ENCODE measurements at places on chromosomes 6 and 20. TPM values are rescaled to one million over a fixed set of nuclear protein-coding genes. Genes with fewer than 3 reads are reported as not detected.

DNA sequence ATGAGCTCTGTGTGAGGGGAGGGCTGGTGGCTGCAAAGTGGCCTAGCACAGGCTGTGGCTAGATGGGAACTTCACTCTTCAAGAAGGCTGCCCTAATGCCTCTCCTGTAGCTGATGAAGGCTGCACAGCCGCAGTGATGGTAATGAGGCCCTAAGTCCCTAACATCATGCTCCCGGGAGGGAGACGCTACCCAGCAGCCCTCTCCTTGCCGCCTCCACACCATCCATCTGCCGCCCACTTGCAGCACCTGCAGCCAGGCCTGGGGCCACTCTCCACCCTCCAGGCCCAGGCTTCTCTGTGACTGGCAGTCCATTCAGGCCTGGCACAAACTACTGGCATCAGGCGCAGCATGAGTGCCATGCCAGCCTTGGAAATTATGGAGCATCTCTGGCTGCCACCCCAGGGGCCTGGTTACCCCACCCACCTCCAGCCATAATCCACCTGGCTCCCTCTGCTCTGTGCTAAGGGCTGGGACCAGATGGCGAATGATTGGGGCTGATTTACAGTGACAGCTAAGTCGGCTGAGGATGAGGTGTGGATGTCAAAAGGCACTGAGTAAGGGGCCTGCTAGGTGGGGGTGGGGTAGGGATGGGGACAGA is 284.2 kb downstream of the LRFN2 start:
- DNase-seq: no peak

GRCh38 chr6:12950976-12951375 is 234.4 kb downstream of the PHACTR1 start:
- no peak for DNase-seq

The MYMX gene
- not detected for total RNA-seq

The SAPCD1 gene
- total RNA-seq: not detected

DNA sequence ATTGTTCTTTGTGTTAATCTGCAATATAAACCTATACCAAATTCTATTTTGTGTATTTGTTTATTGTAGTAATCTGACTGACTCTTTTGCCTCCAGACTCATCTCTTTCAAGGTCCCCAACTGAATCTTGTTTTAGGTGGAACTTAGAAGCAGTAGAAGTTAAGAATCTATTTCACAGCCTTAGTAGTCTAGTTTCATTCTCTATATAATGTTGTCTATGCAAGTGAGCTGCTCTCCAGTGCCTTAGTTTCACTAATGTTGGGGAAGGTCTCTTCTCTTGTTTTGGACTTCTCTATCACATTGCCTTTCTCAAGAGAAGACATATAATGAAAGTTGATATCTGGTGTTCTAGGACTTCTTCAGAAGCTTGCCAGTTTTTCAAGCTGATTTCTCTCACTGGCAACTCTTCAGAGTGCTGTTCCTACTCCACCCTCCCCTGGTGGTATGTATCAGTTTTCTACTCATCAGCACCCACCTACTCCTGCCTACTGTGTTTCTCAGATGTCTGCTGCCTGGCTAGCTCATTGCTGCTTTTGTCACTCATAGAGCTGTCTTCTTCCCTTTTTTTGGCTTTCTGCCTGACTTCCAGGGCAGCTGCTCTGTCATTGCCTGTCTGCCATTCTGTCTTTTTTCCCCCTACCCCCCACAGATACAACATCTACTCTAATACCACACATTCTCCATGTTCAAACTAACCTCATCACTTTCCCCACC is 82.1 kb downstream of the PTPRA start:
- DNase-seq: no peak

DNA sequence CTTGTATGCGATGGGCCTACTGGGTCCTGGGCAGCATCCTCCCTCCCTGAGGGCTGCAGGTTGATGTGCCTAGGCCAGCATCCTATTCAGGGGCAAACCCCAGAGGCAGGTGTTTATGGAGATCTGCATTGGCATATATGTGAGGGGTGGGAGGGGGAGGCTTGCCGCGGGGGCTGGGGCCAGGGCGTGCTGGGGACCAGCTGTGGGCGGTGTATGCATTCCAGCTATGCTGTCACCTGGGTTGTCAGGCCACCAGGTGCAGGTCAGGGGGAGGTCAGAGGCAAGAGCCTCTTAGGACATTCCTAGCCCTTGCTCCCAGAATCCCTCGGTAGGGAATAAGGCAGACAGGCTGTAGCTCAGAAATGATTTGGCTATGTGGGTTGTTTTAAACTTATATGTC is 11.9 kb downstream of the FOXA2 start:
- no peak for DNase-seq

GRCh38 chr6:142926494-142927270 is 18.3 kb downstream of the HIVEP2 start:
- DNase-seq: peak; percentile 94

- DNase-seq: no peak
Observed at GRCh38 chr6:81758221-81758620, 5.7 kb upstream of the TENT5A start.

GRCh38 chr20:13995841-13996240 is 525 bp downstream of the MACROD2 start:
- no peak for DNase-seq
